ENCODE measurements at places on chromosomes 6 and 20.

DNA sequence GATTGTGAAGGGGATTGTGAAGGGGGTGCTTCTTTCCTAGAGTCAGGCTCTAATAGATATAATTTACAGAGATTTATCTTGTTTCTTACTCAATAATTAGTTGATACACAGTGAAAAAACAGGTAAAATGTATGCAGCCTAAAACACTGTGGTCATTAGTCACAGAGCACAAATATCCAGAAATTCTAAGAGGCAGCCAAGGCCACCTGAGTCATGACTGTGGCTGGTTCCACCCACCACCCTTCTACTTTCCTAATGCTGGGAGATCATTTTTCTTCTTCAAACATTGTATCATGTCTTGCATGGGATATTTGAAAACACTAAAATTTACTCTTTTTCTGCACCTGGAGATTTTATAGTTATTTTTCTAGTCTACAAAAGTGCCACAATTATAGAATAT lies 181.6 kb downstream of the OTOR start:
- no peak for DNase-seq

GRCh38 chr6:2998998-2999617 lies 586 bp upstream of the NQO2 start:
- no peak for DNase-seq

GRCh38 chr6:40473026-40473425 lies 114.1 kb downstream of the LRFN2 start:
- DNase-seq = no peak

DNA sequence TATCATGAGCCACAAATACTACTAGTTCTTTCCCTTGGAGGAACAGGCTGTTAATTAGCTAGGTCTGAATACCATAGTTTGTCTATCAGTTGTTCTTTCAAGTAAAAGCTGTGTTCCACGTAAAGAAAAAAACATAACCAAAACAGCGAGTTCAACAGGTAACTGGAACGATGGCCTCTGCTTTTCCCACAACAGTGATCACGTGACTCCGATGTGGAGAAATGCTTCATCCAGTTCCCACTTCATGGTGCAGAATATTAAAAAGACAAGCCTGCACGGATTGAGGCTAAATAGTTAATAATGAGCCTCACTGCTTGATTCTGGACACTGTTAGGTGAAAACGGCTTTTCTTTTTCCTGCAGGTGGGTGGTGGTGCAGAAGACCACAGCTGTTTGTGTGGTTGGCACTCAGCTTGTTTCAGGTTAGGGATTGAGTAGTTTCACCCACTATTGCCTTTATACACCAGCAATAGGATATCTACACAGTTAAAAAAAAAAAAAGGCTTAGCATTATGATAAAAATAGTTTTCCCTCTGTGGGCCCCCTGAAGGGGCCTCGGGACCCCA lies 88.1 kb downstream of the DACT2 start:
- no peak for DNase-seq

- DNase-seq = no peak
These were observed 811.2 kb downstream of the MAFB start for GRCh38 chr20:39877788-39878187.

DNA sequence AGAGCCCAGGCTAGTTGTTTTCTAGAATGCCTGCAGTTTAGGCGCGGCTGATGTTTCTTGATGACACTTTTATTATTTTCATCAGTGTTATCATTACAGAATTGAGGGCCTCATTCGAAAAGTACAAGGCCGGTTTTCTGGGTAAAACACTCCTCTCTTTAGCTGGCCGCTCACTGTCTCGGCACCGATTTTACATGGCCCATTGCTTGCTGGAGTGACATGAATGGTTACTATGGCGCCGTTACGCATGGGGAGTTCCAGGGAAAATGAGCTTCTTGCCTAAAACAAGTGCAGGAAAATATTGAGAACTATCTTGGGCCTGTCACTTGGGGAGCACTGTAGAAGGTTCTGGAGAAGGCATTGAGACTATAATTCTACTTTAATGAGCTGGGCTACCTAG lies 317.8 kb downstream of the CDH4 start:
- no peak for DNase-seq

GRCh38 chr6:19865178-19865577 lies 28.0 kb downstream of the ID4 start:
- DNase-seq = no peak

DNA sequence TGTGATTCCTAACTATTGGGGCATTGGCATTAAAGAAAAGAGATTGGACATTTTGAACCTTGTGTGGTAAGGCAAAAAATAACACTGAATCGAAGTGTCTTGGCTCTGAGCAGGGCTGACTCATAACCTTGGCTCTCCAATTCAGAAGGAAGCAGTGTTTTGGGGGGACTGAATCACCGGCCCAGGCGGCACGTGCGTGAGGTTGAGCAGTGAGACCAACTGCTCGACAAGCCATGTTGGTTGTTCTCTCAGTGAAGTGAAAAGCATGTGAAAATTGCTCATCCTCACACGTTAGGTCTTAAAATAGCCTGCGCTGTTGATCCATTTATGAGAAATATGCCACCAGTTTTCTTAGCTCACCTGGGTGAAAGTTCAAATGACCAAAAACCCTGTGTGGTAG lies 137.8 kb upstream of the SPACA1 start:
- DNase-seq = no peak

GRCh38 chr20:51532577-51533191 lies 9.8 kb downstream of the NFATC2 start:
- no peak for DNase-seq

GRCh38 chr20:50635676-50636600 lies 55.4 kb downstream of the RIPOR3 start:
- DNase-seq = peak; percentile 87

- DNase-seq = no peak
These were observed 232.7 kb downstream of the DLL1 start for GRCh38 chr6:170057961-170058877.

DNA sequence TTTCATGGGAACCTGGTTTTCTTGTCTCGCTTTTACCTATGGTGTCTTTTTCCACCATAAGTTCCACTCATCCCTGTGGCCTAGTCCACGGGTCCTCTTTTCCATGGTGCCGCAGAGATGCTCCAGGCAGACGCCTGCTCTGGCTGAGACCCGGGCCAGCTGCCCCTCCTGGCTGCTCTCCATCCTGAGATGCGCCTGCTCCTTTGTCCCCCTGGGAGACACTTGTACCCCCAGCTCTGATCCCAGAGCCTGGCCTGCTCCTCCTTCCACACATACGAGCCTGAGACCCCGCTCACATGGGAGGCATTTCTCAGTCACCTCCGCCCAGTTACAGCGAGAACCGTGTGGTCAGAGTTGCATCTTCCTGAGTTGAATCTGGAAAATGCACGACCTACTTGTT lies 29.6 kb downstream of the RNASET2 start:
- no peak for DNase-seq

GRCh38 chr20:41443691-41444090 lies 77.1 kb upstream of the EMILIN3 start:
- no peak for DNase-seq

DNA sequence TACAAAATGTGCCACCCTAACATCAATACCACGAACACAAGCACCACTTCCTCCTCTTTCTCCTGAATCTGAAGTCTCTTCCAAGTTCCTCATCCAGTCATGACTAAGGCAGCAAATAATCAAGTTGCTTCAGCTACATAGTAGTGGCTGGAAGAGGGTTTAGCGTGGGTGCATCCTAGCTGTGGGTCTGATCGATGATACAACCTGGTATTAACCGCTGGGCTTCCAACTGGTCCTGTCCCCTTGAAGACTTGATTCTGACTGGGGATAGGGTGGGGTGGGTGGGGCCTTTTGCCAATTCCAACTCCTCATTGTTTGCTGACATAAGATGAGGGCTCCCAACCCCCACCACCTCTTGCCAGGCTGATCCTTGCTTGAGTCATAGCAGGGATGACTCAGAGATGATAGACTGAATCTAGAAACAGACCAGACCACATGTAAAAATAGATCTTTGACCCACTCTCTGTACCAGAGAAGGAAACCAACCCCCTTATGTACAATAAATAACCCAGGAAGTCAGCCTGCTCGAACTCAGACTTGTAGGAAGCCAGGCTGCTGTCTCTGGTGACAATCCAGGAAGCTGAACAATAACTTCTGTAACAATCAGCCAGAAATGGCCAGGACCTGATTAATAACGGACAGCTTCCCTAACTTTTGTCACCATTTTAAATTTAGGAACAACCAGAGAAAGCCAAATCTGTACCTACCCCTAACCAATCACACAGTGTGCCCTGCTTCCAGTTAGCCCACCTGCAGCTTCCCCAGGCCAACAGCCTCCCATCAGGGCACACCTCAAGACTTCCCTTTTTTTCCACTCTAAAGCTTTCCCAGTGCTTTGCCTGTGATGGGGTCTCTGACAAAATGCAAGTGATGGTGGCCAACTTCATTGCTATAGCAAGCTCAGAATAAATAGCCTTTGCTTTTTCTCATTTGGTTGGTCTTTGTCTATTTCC lies 68.9 kb upstream of the FAM184A start:
- peak; percentile 89 for DNase-seq

GRCh38 chr6:131628726-131629125 lies 684 bp upstream of the MED23 start:
- no peak for DNase-seq

DNA sequence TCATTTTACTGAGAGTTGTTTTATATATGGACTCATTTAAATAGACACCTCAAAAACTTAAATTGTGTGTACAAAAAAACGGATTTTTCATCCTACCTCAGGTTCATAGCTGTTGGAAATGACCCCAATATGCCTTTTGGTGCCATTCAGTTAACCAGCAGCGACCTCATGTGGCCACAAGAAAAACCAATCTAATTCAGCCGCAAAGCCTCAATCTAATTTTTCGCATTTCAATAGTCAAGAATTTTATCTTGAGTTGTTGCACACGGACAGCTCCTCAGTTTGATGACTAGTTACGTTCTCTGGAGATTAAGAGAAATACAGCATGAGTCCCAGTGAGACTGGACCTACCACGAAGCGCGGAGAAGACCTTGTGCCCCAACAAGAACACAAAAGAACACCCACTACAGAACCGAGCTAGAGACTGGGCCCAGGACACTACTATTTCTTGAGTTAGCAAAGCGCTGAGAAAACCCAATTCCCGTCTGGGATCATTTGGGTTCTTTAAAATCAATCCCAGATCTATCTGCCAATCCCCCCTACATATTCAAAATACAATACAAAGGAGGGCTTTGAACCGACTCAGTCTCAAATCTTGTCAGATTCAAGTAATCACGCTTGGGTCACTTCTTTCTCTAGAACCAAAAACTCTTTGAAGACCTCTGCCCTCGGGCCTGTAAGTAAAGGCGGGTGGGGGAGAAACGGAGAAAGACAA lies 1.1 kb downstream of the TCP11 start:
- DNase-seq = no peak

DNA sequence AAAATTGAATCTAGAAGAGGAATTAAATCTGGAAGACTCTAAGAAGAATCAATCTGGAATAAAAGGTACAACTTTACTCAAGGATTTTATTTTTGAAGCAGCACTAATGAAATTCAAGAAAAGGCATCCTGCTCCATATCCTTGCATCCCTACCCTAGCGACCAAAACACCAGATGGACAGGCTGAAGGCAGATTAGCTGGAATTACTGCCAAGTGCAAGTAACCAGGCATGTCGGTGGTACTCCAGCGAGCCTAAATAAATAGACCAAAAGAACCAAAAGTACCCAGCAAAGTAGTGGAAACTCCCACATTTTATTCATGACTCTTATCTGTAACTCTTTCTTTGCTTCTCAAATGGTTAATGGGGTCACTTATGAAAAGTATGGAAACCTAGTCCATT lies 21.0 kb downstream of the OPRM1 start:
- no peak for DNase-seq

DNA sequence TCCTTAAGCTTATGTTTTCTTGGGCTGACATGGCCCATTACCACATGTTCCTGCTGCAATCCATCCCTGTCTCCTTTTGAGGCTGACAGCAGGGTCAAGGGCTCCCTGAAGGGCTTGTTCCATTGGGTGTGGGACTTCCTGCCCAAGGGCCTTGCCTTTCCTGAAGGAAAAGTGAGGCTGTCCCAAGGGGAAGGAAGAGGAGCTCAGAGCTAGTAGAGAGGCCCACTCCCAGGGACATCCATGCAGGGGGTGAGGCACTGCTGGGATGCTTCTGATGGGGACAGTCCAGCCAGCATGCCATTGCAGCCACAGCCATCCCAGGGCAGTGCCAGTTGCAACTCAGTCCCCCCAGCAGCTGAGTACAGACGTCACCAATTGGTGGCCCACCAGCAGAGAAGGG lies 138.4 kb upstream of the FOXA2 start:
- DNase-seq = no peak

- DNase-seq = no peak
These were observed 27.1 kb downstream of the ID4 start for GRCh38 chr6:19864285-19864684.

- DNase-seq = no peak
These were observed 416.6 kb downstream of the PREX1 start for GRCh38 chr20:48411245-48411644.

GRCh38 chr20:43515628-43516027 lies 8.1 kb downstream of the L3MBTL1 start:
- DNase-seq = no peak

- no peak for DNase-seq
These were observed 1187.5 kb downstream of the HACE1 start for GRCh38 chr6:103672169-103672568.

DNA sequence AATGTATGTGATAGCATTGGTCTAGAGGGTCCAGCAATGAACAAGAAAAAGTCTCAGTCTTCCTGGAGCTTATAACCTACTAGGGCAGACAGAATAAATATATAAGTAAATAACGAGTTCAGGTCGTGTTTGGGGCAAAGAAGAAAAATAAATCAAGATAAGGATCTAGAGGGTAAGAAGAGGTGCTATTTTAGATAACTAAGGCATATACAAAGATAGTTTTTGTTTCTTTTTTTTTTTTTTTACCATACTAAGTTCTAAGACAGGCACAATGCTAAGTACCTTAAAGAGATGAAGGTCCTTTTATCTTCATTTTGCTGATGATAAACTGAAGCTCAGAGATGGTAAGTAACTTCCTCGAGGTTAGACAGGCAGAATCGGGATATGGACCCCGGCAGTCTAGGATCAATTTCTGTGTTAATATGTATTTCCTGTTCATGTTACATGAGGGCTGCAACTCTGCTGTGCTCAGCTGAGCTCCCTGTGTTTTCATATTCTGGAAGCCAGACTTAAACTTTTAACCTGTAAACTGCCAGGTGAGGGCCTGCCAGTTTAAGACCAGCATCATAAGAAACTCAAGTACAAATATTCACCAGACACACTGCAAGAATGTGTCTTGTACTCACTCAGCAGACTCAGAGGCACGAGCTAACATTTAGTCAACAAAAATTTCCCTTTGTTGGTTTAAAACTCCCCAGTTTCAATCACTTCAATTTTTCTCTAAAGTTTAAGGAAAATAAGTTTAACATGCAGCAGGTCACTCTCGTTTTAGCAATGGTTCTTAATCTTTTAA lies 23.3 kb downstream of the SESN1 start:
- no peak for DNase-seq

DNA sequence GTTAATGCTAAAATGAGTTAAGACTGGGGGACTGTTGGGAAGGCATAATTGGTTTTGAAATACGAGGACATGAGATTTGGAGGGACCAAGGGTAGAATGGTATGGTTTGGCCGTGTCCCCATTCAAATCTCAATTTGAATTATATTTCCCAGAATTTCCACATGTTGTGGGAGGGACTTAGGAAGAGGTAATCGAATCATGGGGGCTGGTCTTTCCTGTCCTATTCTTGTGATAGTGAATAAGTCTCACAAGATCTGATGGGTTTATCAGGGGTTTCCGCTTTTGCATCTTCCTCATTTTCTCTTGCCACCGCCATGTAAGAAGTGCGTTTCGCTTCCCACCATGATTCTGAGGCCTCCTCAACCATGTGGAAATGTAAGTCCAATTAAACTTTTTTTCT lies 12.7 kb downstream of the ZBTB9 start:
- no peak for DNase-seq

GRCh38 chr20:2872459-2873009 lies 747 bp upstream of the PTPRA start:
- DNase-seq = peak; percentile 69

Data from RWPE2 (cell line).